ENCODE measurements at places on chromosomes 1 and 21. TPM values are rescaled to one million over a fixed set of nuclear protein-coding genes. Genes with fewer than 3 reads are reported as not detected.

GRCh38 chr1:97139512-97139911 lies 417.9 kb downstream of the PTBP2 start:
- DNase-seq = no peak

DNA sequence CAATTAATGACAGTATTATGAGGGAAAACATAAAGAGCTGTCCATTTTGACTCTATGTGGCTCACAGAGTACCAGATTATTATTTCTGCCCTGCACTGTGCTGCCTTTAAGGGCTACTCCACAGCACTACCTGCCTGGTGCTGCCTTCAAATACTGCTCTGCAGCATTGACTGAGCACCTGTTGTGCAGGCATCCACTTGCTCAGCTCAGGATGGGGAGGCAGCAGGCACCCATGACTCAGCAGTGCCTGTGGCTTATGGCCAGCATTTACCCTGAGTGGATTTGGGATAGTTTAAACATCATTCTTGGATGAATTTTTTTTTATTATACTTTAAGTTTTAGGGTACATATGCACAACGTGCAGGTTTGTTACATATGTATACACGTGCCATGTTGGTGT lies 953 bp upstream of the KPRP start:
- no peak for DNase-seq

GRCh38 chr1:41773144-41773591 lies 145.6 kb downstream of the HIVEP3 start:
- DNase-seq = no peak

GRCh38 chr21:45423201-45423955 lies 18.4 kb downstream of the COL18A1 start:
- DNase-seq = no peak

DNA sequence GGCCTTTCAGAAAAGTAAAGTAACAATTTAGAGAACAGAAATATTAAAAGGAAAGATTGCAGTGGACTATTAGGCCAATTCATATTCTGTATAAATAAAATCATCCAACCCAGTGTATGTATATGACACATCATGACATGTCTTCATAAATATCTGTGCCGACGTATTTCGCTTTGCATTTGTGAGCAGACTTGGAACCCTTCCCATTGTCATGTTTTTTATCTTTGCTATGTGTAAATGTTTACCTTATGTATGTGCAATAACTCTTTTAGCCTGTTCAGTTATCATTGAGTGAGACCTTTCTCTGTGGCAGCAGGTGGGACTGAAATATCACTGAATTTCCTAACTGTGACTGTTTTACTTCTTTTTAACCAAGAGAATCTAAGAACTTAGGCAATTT lies 58.0 kb upstream of the FAM3B start:
- no peak for DNase-seq

DNA sequence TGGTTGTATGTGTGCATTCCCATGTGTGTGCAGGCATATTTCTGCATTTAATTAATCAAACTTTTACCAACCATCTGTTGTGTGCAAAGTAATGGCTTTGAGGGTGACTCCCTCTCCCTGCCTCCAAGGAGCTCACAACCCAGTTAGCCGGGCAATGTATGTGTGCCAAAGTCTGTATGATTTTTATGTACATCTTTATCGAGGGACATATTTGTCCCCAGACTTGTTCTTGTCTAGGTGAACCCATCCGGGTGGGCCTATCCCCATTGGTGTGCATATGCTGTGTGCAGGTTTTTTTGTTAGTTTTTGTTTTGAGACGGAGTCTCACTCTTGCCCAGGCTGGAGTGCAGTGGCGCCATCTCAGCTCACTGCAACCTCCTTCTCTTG lies 1.8 kb downstream of the SYTL1 start:
- DNase-seq = no peak

The CLEC20A gene
- 0.37 TPM for polyA plus RNA-seq

The LCA5L gene
- polyA plus RNA-seq = 4.0 TPM

DNA sequence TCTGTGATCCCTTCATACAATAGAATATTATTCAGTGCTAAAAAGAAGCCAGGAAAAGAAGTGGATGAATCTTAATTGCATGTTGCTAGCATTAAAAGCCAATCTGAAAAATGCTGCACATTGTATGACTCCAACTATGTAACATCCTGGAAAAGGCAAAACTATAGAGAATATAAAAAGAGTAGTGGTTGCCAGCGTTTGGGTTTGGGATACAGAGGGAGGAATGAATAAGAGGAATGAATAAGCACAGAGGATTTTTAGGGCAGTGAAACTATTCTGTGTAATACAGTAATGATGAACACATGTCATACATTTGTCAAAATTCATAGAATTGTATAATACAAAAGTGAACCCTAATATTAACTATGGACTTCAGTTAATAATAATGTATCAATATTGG lies 42.5 kb downstream of the GPR88 start:
- no peak for DNase-seq

The SYTL1 gene
- 1.6 TPM for polyA plus RNA-seq

- DNase-seq = no peak
Measured at GRCh38 chr1:179776831-179777230, 33.7 kb downstream of the FAM163A start.
